IMR-90 (cell line): ENCODE measurements at places on chromosomes 11 and 22. TPM values are rescaled to one million over a fixed set of nuclear protein-coding genes. Genes with fewer than 3 reads are reported as not detected.

GRIA4 gene
- total RNA-seq, result 0.36 and 0.56 TPM in 2 replicates

RIC8A gene
- total RNA-seq, result 114 and 129 TPM in 2 replicates

TREH gene
- not detected in 2 replicates for total RNA-seq

CARD10 gene
- 6.1 TPM in 2 replicates for total RNA-seq
